Stimulated activated naive CD4-positive, alpha-beta T cell treated with Interleukin-2 at 50 U/mL for 16 hours (primary cell): ENCODE measurements at places on chromosomes 7 and 10.

- no peak for DNase-seq
Measured at GRCh38 chr10:58919927-58920654, 256.4 kb upstream of the PHYHIPL start.

- DNase-seq: no peak
Measured at GRCh38 chr7:128032605-128033235, 1.5 kb upstream of the LRRC4 start.

DNA sequence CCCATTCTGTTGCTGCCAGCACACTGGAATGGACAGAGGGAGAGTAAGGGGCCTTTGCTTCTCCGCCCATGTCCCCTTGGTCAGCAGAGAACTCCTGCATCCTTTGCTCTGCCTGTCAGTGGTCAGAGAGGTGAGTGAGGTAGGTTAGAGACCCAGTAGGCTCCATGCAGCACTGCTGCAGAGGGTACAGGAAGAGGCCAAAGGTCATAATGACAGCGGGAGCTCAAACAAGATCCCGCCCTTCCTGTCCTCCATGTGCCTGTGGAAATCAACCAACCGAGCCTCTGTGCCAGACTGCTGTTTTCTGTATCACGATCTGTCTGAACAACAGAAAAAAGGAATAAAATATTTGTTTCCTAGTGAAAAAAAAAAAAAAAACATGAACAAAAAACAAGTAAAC, 81.4 kb downstream of the ZNF33B start:
- no peak for DNase-seq

- DNase-seq: no peak
Measured at GRCh38 chr7:20282959-20283358, 47.7 kb upstream of the ITGB8 start.

- DNase-seq: no peak
Measured at GRCh38 chr10:100519311-100520051, at the start of gene SEC31B. Gene SEC31B (minus strand): TSS chr10:100519861. CDS start chr10:100516952, 2,909 bp downstream.

DNA sequence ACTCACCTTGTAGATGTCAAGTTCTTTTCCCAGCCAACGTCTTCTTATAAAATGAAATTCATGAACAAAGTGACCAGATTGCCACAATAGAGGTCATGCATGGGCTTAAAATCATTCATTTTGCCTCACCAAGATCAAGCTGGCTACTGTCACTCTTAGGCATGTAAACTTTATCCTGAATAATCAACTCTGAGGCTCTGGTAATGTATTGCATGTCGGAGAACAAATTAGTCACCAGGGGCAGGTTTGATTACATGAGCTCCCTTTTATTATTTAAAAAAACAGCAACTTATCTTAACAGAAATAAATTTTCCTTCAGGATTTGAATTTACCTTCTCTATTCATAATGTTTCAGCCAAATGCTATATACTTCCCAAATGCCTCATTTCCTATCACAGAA, 112.9 kb upstream of the SP4 start:
- DNase-seq: no peak

DNA sequence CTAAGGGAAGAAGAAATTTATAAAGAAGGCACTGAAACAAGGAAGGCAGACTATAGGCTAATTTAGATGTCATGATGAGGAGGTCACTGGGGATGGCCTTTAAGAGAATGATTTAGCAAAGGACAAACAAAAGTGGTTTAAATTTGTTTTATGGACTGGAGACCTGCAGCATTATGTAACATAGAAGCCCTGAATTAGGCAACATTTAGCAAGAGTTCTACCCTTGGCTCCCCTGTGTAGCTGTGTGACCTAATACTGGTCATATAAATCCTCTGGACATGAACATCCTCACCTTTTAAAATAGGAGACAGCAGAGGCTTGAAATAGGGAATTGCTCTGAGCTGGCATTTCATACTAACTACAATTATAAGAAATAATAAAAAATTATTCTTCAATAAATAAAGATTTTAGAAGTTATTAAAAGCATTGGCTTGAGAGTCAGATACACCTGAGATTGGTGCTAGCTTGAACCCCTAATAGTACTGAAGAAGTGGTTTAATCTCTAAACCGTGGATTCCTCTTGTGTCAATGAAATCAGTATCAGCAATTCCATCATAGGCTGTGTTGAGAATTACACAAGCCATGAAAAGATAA, 48.9 kb downstream of the RNLS start:
- DNase-seq: no peak

DNA sequence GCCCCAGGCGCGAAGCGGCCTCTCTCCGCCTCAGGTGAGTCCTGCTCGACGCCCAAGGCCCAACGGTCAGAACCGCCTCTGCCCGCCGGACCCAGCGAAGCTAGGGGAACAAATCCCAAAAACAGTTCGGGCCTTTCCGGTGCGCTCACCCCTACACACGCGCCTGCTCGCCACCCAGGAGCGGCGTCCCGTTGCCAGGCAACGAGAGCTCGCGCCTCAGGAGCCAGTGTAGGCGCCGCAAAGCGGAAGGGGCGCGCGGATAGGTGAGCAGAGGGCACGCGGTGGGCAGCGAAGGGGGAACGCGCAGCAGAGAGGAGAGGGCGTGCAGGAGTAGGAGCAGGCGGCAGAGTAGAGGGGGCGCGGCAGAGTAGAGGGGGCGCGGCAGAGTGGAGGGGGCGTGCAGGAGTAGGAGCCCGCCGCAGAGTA, at the start of the genes DYDC1 and DYDC2:
DYDC1 (minus strand) TSS at position 193 of the 426 bp plus-strand sequence. CDS start 4,154 bp downstream, outside the sequence.
DYDC2 (plus strand) TSS at position 219 of the 426 bp plus-strand sequence. CDS start 5,663 bp downstream, outside the sequence.
- DNase-seq: no peak

DNA sequence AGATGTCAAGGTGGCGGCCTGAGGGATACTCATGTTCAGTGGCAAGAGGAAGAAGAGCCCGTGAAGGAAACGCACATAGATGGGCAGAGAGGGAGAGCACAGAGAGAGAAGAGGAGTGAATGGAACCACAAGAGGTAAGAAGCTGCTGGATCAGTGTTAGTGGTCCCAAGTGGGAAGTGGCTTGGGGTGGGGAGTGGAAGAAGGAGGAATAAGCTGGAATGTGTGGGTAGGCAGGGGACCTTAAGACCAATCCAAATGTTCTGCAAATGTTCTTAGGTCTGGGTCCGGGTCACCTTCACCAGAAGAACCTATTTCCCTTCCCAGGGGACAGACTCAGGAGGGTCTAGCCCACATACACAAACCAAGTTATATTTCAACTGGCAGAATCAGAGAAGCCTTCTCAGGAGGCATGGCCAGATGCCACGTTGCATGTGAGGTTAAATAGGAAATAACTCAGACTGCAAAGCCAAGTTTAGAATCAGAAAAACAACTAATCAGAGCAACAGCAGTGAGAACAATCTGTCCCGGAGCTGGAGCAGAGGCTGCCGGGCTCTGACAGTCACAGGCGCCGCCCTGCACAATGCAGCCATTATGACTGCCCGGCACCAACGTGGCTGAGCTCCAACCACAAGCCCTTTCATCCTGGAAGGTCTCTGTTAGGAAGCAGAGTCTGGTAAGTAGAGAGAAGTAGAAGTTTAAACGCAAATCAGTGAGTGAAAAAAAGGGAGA, 78.6 kb upstream of the ARMC3 start:
- no peak for DNase-seq

GRCh38 chr10:86941426-86941825, 16.0 kb downstream of the MMRN2 start:
- no peak for DNase-seq

DNA sequence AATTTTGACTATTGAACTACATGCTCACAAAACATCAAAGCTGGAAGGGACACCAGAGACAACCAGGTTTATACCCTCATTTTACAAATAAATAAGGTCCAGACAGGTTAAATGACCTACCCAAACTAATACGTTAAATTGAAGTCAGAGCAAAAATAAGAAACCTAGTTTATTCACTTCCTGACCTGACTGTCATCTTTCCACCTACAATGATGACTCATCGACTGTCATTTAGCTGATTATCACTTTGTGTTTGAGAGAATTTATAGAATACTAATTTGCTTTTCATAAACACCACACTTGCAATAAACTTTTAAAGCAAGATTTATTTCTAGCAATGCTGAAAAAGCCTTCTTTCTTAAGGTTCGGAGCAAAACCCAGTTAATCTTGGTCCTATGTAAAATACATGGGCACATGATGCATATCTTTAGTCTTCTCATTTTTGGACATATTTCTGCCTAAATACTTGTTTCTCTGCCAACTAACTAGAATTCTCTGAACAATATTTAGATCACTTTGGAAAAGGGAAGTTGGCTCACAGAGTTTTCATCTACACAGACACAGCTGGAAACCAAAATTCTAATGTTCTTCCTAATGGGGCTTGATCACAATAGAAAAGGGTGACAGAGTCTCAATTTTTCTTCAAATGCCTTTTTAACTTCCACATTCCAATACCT, 16.7 kb upstream of the LRRN3 start:
- no peak for DNase-seq

DNA sequence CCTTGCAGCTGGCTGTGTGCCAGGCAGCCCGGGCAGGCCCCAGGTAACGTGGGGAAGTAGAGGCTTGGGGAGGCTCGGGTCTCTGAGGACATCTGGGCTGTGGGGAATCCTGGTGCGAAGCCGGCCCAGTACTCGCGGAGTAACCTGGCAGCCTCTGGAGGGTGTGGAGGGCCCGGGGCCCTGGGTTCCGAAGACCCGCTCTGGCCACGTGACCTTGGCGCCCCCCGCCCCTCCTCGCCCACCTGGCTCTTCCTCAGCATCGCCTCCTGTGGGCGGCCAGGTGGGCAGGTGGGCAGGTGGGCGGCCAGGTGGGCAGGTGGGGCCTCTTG, 143.1 kb downstream of the WDR37 start:
- no peak for DNase-seq

DNA sequence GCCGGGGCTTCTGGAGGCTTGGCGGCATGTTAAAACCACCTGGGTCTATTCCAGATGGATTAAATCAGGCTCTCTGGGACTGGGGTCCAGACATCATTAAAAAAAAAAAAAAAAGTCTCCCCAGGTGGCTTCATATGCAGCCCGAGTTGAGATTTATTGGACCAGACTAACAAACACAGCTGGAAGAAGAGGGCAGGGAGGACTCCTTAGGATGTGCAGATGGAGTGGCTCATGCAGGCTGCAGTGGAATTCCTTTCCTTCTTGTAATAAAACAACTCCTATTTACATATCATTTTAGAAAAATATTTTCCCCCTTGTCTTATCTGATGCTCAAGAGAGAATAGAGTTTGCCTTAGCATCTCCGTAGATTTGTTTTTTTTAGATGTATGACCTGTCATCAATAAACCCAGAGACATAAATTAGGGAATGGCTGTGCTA, 238.1 kb downstream of the CAMK1D start:
- no peak for DNase-seq

- DNase-seq: no peak
Measured at GRCh38 chr10:115050375-115051010, 42.7 kb upstream of the ATRNL1 start.

DNA sequence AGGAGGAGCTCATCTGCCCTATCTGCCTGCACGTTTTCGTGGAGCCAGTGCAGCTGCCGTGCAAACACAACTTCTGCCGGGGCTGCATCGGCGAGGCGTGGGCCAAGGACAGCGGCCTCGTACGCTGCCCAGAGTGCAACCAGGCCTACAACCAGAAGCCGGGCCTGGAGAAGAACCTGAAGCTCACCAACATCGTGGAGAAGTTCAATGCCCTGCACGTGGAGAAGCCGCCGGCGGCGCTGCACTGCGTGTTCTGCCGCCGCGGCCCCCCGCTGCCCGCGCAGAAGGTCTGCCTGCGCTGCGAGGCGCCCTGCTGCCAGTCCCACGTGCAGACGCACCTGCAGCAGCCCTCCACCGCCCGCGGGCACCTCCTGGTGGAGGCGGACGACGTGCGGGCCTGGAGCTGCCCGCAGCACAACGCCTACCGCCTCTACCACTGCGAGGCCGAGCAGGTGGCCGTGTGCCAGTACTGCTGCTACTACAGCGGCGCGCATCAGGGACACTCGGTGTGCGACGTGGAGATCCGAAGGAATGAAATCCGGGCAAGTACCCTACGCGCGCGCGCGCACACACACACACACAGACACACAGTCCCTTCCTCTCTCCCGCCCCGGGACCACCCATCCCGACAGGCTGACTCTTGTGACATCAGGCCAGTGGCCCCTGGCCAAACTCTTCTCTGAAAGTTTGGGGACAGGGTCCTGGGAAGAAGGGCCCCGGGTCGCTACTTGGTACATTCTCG, 538 bp downstream of the TRIM8 start:
- peak; percentile 73 for DNase-seq

DNA sequence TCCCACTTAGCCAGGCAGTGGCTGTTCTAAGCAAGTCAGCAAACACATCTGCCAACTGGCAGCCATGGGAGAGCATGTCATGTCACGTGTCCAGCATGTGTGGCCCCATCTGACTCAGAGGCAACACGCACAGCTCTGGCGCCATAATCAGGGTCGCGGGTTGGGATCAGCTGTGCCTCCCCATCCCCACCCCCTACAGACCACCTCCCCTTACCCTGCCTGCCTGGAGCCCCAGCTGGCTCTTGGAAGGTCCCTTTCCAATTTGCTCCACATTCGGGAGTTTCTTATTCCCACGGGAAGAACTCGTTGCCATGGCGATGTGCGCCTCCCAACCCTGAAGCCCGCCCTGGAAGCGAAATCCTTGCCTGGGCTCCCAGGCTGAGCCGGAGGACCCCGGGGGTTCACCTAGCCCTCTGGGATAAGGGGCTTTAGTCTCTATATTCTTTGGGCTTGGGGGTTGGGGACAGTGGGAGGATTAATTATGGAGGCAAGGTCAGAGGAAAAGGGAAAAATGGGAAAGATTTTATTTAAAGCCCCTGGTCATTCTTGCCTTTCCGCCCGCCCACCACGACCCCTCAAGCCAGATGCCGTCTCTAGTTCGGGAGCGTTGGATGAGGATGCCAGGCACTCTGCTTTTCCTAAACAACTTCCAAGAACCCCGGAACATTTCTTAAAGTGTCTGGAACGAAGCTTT, 283.7 kb downstream of the ZEB1 start:
- no peak for DNase-seq

DNA sequence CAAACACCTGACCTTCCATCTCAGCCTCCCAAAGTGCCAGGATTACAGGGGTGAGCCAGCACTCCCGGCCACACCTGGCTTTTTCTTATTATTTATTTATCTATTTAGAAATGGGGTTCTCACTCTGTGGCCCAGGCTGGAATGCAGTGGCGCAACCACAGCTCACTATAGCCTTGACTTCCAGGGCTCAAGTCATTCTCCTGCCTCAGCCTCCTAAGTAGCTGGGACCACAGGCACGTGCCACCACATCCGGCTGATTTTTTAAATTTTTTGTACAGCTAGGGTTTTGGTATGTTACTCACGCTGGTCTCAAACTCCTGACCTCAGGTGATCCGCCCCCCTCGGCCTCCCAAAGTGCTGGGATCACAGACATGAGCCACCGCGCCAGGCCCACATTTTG, 56.9 kb upstream of the MYL10 start:
- DNase-seq: no peak

- no peak for DNase-seq
Measured at GRCh38 chr7:21918216-21918615, 27.5 kb downstream of the CDCA7L start.

GRCh38 chr7:113657603-113658002, 261.2 kb downstream of the PPP1R3A start:
- no peak for DNase-seq

GRCh38 chr10:86205306-86206239, 161.0 kb downstream of the GRID1 start:
- DNase-seq: no peak

GRCh38 chr10:33616956-33617355, 282.5 kb upstream of the NRP1 start:
- no peak for DNase-seq

GRCh38 chr7:92634924-92635519, 44.8 kb upstream of the FAM133B start:
- DNase-seq: peak; percentile 3

- no peak for DNase-seq
Measured at GRCh38 chr10:86354761-86355540, 11.6 kb downstream of the GRID1 start.
